ENCODE measurements at places on chromosomes 3 and 15. TPM values are rescaled to one million over a fixed set of nuclear protein-coding genes. Genes with fewer than 3 reads are reported as not detected.

CFAP161 gene
- total RNA-seq, result under 0.01 TPM

IL5RA gene
- total RNA-seq, result 2.2 TPM

- no peak for DNase-seq
These were observed 17.6 kb downstream of the FOXP1 start for GRCh38 chr3:71565976-71566375.

FOXB1 gene
- not detected for total RNA-seq

DNA sequence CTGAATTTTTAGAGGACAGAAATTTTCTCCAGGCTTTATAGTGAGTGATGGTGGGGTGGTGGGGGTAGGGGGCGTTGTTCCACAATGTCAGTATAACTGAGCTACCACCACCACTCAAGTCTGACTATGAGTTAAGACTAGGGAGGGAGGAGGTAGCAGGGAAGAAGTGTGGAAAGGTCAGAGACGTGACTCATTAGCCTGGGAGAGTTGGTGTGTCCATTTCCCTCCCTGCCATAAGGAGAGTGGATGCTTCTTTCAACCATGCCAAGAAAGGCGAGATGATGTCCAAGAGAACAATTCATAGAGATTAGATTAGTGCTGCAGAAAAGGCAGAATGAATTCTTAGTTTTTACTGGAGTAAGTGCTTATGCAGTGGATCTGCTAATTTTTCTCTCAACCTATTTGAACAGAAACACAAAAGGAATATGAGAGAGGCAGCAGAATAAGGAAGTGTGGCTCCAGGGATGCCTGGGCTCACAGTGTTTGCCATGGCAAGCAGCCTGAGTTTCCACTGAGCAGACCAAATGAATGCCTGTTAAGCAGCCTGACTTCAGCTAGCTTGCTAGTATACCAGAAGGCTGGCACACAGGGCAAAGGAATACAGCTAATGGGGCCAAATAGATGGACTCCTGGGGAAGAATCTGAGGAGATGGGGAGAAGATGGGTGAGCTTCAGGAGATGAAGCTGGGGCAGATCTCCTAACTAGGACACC, 708.9 kb downstream of the NTRK3 start:
- DNase-seq, result no peak

- no peak for DNase-seq
These were observed 25.8 kb upstream of the CSTA start for GRCh38 chr3:122299215-122299614.

MAN2C1 gene
- total RNA-seq, result 222 TPM

CALML4 gene
- total RNA-seq, result 9.7 TPM

DNA sequence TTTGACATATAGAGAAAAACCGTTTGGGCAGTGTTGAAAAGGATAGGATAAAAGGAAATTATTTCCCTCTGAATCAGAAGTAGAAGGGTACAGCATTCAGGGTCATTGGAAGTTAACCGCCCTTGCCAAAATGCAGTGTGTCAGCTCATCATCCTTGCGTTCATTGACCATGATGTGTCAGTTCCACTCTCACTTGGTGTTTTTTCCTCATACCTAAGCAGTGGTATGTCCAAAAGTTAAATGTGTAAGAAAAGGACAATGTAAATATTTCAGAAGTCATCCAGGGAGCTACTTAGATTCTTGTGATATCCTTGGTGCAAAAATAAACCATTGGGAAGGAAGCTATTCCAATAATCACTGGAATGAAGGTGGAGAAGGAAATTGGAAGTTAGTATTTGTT, 50.7 kb downstream of the MAP6D1 start:
- DNase-seq, result no peak

Data from hematopoietic multipotent progenitor cell (in vitro differentiated cells).